ENCODE measurements at places on chromosomes 6 and 20.
A peak's percentile ranks its signal among the peaks of the same experiment; 100 is the strongest.

GRCh38 chr6:113246186-113246585, 611.0 kb upstream of the MARCKS start:
- H3K36me3 ChIP-seq = no peaks in the 10 kb centered on the region
- no peak for DNase-seq
- no peak overlapping the region for H3K4me3 ChIP-seq
- no peaks in the 10 kb centered on the region for H3K4me1 ChIP-seq
- H3K27me3 ChIP-seq = no peaks in the 10 kb centered on the region

- no peaks in the 10 kb centered on the region for H3K36me3 ChIP-seq
- no peak for DNase-seq
- H3K4me3 ChIP-seq = no peak overlapping the region
- no peaks in the 10 kb centered on the region for H3K4me1 ChIP-seq
These were observed 49.4 kb upstream of the FNDC1 start for GRCh38 chr6:159119791-159120190.

GRCh38 chr6:145815309-145816274, 997 bp upstream of the FBXO30 start:
- H3K4me1 ChIP-seq = no peaks in the 10 kb centered on the region
- DNase-seq = no peak
- H3K27me3 ChIP-seq = no peaks in the 10 kb centered on the region
- H3K4me3 ChIP-seq = peak overlapping the region; percentile 72
- no peaks in the 10 kb centered on the region for H3K36me3 ChIP-seq
- peak overlapping the region; percentile 96 for H3K27ac ChIP-seq

DNA sequence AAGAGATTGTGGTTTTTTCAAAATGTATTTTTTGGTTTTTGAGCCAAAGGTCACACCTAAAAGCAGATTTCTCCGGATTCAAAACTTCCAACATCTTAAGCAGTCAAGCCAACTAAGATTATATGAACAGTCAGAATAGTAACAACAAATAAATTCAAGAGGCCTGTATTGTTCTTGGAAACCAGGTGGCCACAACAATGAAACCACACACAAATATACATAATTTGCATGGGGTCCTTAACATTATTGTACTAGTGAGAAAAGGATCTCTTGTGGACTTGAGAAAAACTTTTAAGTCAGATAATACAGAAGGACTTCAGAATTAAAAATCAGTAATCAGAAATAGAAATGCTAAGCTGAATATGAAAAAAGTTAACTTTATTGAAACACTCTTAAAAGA, 40.6 kb downstream of the NOL7 start:
- no peak overlapping the region for H3K4me3 ChIP-seq
- H3K27me3 ChIP-seq = no peaks in the 10 kb centered on the region
- H3K36me3 ChIP-seq = peaks cover 4% of the 10 kb centered on the region

GRCh38 chr20:19211661-19212468, 577 bp upstream of the SLC24A3 start:
- DNase-seq = peak; percentile 72
- no peaks in the 10 kb centered on the region for H3K36me3 ChIP-seq
- peak overlapping the region; percentile 84 for H3K27ac ChIP-seq
- peak overlapping the region; percentile 81 for H3K4me3 ChIP-seq

DNA sequence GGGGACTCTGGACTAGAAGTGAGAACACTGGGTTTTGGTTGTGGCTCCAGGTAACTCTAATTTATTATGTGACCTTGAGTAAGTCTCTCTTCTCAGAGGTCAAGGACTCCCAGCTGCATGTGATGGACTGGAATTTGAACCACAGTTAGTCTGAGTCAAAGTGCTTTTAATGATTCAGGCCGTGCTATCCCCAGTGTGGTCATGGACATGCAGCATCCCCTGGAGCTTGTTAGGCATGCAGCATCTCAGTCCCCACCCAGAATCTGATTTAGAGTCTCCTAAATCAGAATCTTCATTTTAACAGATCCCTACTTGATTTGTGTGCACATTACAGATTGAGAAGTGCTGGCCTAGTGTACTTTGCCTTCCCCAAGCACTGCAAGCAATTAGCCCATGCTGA, 74.2 kb downstream of the TOX2 start:
- H3K4me1 ChIP-seq = no peaks in the 10 kb centered on the region
- H3K27ac ChIP-seq = no peak overlapping the region
- no peaks in the 10 kb centered on the region for H3K27me3 ChIP-seq
- H3K36me3 ChIP-seq = no peaks in the 10 kb centered on the region
- DNase-seq = no peak
- no peak overlapping the region for H3K4me3 ChIP-seq

All from tibial artery (tissue), 4 donors.